ENCODE measurements at places on chromosomes 5 and 9.
A peak's percentile ranks its signal among the peaks of the same experiment; 100 is the strongest.

GRCh38 chr5:63554191-63554590 lies 408.1 kb downstream of the HTR1A start:
- DNase-seq = no peak

DNA sequence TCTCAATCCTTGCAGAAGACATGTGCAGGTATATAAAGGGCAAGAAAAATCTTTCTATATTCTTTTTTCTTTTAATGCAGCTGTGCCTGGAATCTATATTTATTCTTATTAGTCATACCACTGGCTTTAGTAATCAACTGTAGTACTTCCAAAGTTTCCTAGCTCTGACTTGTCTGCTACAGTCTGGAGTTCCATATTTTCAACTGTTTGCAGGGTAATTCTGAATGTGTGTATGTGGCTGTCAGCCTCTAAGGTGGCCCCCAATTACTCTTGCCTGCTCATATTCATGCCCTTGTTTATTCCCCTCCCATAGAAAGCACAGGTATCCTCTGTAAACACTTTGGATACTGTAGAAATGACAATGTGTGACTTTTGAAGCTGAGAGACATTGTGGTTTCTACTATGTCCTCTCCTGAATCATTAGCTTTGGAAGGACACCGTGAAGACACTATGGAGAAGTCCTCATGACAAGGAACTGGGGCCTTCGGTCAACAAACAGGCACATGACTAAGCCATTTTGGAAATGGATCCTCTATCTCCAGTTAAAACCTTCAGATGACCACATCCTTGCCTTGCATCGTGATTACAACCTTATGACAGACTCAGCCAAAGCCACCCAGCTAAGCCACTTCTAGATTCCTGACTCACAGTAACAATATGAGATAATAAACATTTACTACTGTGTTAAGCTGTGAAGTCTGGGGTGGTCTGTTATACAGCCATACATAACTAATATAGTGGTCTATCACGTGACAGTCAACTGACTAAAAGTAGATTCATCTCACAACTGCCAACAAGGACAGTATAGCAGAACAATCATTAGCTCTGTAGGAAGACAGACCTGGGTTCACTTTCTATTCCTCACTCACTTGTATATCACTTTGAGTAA lies 49.5 kb upstream of the SUSD1 start:
- DNase-seq = no peak

DNA sequence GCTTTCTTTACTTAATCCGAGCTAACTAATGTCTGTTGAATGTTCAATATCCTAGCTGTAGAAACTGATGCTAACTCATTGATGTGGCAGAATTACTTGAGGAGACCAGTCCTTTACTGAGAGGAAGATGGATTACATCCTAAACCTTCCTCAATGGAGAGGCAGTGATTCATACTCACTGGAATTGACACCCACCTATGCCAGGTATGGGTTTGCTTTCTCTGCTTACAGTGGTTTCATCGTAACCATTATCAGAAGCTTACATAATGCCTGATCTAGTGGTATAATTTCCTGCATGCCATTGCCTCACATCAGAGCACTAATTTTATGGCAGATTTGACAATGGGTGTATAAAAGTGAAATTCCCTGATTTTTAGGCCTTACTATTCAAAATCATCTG lies 384.7 kb downstream of the ANXA1 start:
- DNase-seq = no peak

DNA sequence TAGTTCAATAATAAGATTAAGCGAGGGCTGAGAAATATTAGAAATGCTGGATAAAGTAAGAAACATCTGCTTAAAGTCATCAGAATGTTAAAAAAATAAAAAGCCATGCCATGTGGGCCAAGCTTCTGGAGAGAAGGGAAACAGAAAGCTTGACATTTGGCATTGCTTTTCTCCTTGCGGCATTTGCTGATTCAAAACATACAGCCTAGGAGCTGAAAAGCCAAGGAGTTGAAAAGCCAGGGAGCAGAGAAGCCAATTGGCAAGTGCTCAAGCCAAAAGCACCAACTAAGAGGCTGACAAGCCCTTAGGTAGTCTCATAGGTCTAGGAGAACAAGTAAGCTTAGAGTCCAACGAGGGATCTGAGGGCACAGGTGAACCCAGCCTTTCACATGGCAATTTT lies 754.3 kb downstream of the TLE4 start:
- no peak for DNase-seq

DNA sequence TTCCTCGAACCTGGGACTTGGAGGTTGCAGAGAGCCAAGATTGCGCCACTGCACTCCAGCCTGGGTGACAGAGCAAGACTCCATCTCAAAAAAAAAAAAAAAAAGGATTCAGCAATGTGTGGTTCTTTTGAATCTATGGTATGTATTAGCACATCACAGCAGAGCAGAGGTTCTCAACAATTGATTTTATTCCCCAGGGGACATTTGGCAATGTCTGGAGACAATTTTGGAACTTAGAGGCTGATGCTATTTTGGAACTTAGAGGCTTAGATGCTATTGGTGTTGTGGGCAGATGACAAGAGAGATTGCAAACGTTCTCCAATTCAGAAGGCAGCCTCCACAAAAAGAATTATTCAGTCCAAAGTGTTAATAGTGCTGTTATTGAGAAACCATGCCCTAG lies 115.2 kb downstream of the TMC1 start:
- DNase-seq = no peak

- DNase-seq = no peak
Measured at GRCh38 chr5:83306572-83307241, 164.8 kb upstream of the VCAN start.

GRCh38 chr5:122180863-122181548 lies 51.7 kb downstream of the ZNF474 start:
- no peak for DNase-seq

DNA sequence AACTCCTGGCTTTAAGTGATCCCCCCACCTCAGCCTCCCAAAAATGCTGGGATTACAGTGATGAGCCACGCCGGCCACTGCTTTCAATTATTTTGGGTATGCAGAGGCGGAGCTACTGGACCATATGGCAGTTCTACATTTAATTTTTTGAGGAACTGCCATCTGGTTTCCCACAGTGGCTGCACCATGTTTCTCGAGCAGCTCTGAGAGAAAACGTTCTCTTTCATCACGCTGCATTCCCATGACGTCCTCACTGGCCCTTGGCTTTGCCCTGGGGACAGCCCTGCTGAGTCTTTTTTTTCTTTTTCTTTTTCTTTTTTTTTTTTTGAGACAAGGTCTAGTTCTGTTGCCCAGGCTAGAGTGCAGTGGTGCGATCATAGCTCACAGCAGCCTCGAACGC lies 35.5 kb upstream of the GRHPR start:
- DNase-seq = no peak

- no peak for DNase-seq
Measured at GRCh38 chr9:134847752-134848432, 32.7 kb upstream of the FCN2 start.

GRCh38 chr9:71783120-71783523 lies 14.8 kb upstream of the CEMIP2 start:
- DNase-seq = no peak

DNA sequence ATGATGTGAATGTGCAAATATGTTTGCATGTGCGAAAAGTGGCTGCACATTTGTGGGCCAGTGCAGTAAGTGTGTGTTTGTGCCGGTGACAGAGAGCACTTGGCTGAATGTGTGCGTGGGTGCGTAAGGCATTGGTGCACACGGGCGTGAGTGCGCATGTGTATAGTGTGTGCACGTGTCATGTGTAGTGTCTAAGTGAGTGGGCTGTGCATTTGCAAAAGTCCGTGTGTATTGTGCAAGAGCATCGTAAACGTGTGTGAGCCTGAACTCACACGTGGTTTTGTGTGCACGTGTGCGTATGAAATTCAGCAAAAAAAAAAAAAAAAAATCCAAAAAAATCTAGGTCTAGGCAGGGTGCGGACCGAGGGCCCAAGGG lies 6.5 kb upstream of the EBF1 start:
- no peak for DNase-seq

DNA sequence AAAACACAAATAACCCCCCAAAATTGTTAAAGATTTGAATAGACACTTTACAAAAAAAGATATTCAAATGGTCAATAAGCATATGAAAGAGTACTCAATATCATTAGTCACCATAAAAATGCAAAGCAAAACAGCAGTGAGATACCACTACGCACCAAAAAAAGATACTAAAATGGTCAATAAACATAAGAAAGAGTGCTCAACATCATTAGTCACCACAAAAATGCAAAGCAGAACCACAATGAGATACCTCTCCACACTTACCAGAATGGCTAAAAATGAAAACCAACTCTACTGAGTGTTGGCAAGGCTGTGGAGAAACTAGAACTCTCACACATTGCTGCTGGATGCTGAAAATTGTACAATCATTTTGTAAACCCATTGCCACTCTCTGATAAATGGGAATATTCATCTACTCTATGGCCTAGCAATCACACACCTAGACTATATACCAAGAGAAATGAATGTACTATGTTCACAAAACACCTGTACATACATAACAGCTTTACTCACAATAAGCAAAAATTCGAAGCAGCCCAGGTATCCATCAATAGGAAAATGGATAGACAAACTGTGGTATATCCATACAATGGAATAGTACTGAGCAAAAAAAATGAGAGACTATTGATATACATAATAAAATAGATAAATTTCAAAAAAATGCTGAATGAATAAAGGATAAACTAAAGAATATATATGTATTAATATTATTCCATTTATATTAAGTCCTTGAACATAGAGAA lies 205.0 kb upstream of the DAPK1 start:
- DNase-seq = no peak

DNA sequence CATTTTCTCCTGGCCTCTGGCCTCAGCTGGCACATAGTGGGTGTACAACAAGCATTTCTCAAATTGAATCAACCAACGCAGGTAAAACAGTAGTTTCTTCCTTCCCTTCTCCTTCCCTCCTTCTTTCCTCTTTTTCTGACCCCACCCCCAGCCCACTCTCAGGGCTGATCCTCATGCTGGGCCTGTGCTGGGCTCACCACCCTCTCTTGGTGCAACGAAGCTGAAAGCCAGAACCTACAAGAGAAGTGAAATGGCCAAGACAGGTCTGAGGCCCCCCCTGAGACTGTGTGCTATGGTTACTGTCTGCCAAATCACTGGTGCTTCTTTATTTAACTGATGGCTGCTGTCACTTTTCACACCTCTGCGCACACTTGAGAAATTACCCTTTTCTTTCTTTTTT lies 53.0 kb upstream of the BOD1 start:
- DNase-seq = no peak

GRCh38 chr9:33202552-33203201 lies 35.5 kb upstream of the B4GALT1 start:
- no peak for DNase-seq

GRCh38 chr5:53133020-53133419 lies 23.5 kb upstream of the MOCS2 start:
- DNase-seq = no peak

GRCh38 chr5:71533615-71534014 lies 53.5 kb upstream of the MCCC2 start:
- no peak for DNase-seq

- DNase-seq = no peak
Measured at GRCh38 chr9:98218562-98219363, 26.3 kb upstream of the CORO2A start.

DNA sequence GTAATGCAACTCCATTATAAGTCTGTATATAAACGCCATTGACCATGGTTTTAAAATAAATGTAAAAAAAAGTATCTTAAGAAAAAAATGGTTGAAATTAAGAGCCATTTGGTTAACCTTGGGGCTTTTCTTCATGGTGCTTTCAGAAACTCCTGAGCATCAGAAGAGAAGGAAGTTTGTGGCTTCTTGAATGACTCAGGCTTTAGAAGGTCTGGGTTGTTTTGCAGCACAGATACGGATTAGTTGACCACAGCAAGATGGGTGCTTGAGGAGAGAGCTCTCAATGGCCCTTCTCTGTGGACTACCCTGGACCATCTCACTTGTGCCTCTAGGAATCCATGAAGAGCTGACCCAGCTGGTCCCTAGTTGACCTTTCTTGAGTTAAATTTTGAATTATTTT lies 189.5 kb downstream of the TMEM38B start:
- no peak for DNase-seq

DNA sequence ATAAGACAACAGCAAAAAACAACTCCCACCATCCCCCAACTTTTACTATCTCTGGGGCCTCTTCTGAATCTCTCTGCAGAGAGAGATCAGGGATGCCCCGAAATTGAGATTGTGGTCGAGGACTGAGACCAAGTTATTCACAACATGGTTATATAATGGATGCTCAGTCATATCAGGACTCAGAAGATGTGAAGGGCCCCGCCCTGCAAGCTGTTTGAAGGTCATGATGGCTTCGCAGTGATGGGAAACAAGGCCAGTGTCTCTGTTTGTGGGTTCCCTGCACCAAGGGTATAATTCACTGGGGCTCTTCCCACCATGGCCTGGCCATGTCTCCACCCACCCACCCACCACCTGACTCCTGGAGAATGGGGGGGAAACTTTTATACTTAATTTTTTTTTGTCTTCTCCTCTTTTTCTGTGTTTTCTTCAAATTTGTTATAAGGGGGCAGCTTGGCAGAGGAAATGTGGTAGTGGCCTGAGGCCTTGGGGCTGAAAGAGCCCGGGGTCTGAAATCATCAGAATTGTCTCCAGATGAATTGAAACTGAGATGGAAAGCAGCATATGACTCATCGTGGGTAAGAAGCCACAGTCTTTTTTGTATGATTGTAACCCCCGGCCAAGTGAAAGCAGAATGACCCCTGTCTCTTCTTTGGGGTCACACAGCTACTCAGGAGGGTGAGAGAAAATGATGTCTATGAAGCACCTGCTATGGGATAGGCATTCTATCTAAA lies 15.0 kb upstream of the TEX48 start:
- no peak for DNase-seq

GRCh38 chr9:14935106-14935751 lies 25.0 kb upstream of the FREM1 start:
- peak; percentile 67 for DNase-seq

- no peak for DNase-seq
Measured at GRCh38 chr5:154220625-154221024, 30.1 kb downstream of the GALNT10 start.

- no peak for DNase-seq
Measured at GRCh38 chr5:123429993-123430392, 6.8 kb upstream of the CEP120 start.

DNA sequence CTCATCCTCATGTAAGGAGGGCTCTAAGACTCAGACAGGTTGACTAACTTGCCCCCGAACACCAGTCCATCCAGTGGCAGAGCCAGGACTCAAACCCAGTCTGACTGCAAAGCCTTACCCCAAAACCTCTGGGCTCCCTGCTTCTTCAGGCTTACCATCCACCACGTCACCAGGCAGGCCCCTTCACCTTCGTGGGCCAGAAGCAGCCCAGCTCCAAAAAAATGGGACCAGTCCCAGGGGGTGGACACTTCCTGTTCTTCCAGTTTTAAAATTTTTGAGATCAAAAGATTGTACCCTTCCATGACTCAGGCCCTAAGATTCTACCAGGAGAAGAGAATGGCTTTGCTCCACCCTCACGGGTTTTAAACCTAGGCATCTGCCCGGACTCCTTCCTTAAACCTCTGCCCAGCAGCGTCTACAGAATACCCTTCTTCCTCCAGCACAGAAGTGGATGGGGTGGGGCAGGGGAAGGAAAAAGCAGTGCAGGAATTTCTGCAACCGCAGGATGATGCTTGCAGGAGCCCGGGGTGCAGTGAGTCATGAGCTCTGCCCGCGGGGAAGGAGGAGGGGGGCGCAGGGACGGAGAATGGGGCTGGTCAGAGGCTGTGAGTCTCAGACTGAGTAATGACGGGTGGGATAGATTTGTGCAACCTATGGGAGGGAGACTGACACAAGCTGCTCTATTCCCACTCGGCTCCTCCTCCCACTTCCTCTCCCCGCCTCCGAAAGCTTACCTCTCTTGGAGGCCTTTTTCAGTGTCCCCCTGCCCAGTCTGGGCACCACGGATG lies 50.4 kb upstream of the STXBP1 start:
- DNase-seq = no peak

GRCh38 chr5:2001300-2001699 lies 118.6 kb upstream of the IRX4 start:
- DNase-seq = no peak

- no peak for DNase-seq
Measured at GRCh38 chr5:173029499-173029921, 26.6 kb upstream of the CREBRF start.
